ENCODE measurements at places on chromosomes 6 and 20. TPM values are rescaled to one million over a fixed set of nuclear protein-coding genes. Genes with fewer than 3 reads are reported as not detected.

IBTK gene
- 35.8 TPM for total RNA-seq

SPO11 gene
- not detected for total RNA-seq

RSPO4 gene
- total RNA-seq, result 0.24 TPM

PHACTR3 gene
- total RNA-seq, result not detected

- DNase-seq, result no peak
These were observed 3.4 kb upstream of the ZNF133 start for GRCh38 chr20:18284805-18285533.

DNA sequence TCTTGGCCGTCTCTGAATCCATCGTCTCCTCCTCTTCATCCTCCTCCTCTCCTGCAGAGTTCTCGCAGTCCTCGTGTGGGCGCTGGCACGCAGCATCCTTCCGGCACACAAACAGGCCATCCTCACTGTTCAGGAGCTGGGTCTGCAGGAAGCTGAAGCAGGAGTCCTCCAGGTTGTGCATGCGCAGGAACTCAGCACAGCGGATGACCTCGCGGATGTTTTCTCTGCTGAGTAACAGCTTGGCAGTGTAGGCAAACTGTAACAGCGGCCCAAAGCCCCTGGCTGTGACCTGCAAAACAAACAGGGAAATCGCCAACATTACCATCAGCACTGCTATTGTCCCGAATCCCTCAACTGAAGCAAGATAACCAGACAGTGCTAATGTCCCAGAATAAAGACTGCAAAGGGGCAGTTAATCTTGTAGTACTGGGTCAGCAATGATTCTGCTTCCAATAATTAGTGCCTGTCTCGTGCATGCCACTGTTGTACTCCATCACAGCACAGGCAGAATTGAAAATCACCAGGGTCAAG lies 57.4 kb downstream of the GJA10 start:
- no peak for DNase-seq

- DNase-seq, result no peak
These were observed at the start of gene RGL2 for GRCh38 chr6:33298773-33299236. TSS of gene RGL2 (minus strand) at chr6:33298942. CDS start at chr6:33298610, 332 bp downstream.

GRCh38 chr20:38685853-38686473 lies 38.3 kb upstream of the SLC32A1 start:
- peak; percentile 37 for DNase-seq

- no peak for DNase-seq
These were observed 193.2 kb upstream of the VGLL2 start for GRCh38 chr6:117072134-117072533.

GRCh38 chr6:113202852-113203714 lies 654.1 kb upstream of the MARCKS start:
- DNase-seq, result no peak

DNA sequence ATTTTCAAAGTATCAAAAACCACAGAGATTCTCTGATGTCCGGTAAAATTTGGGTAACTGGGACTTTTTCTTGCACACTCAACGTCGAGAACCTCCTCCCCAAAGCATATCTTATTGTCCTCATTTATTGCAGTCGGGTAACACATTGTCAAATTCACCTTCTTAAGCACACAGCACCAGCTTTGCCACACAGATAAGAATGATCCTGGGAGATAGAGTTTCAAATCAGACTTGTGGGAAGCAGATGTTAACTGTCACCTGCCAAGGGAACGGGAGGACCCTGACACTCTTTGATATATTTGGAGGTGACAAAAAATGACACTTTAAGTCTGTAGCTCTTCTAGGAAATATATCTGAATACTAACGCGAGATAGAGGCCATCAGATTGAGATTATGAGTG lies 282.1 kb upstream of the BMP2 start:
- no peak for DNase-seq

DNA sequence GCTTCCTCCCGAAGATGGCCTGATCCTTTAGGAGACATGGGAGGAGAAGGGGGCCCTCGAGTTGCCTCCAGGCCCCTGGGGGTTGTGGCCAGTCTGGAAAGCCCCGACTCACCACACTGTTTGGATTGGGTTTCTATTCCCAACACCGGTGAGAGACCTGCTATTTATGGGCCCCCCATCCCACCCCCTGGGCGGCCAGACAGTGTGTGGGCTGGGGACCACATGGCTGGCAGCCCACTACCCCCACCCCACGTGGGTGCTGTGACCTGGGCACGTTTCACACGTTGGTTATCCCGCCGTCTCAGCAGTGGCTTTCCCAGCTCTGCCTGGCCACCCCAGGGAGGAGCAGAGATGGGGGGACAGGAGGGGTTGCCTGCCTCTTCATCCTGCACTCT lies 116.1 kb downstream of the VEGFA start:
- DNase-seq, result no peak

DNA sequence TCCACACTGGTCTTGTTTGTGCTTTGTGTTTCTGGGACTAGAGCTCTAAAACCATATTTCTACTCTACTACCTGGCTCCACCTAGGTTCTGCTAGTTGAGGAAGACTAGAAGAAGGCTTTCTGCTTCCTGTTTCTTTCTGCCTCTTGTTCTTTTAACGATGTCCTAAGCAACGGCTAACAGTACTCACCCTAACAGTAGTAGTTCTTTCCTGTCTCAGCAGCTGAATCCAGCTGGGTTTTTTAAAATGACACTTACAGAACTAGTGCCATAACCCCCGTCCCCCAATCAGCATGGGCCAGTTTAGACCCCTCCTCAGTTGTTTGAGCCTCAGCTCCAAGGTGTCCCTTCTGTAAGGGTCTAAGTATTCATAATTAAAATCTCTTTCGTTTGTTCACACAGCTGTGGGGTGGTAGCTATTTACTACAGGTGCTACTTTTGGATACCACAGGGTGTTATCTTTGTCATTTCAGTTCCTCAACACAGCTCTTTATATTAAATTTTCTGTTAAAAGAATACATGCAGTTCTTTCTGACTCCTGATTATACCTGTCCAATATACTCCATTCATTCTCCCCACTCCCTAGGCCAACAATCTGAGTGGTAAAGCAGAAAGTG lies 790.2 kb downstream of the DHX35 start:
- no peak for DNase-seq

DNA sequence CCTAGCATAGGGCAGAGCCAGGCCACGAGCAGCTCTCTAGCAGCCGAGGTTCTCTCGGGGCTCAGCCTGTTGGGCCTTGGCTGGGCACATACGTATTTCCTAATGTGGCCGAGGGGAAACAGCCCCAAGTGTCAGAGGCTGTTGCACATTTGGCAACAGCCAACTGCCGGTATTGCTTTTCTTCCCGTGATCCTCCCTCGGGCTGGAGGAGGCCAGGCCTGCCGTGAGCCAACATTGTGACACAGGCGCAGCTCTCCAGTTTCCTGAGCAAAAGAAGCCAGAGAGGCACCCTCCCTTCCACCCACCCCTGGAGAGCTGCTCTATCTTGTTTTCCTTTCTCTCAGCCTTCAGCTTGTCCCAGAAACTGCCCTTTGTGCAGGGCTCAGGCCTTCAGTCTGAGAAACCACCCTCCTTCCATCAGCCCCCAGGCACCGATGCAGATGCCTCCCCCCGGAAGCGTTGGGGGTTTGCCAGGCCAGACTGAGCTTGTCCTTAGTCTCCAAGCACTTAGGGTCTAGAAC lies 5.1 kb upstream of the BPI start:
- DNase-seq, result no peak

Measured in SK-MEL-5 (cell line).